Neural progenitor cell (in vitro differentiated cells): ENCODE measurements at places on chromosomes 4 and X. TPM values are rescaled to one million over a fixed set of nuclear protein-coding genes. Genes with fewer than 3 reads are reported as not detected.
A peak's percentile ranks its signal among the peaks of the same experiment; 100 is the strongest.

GRCh38 chrX:88613338-88613737 is 133.7 kb upstream of the CPXCR1 start:
- DNase-seq, result peak; percentile 77

DNA sequence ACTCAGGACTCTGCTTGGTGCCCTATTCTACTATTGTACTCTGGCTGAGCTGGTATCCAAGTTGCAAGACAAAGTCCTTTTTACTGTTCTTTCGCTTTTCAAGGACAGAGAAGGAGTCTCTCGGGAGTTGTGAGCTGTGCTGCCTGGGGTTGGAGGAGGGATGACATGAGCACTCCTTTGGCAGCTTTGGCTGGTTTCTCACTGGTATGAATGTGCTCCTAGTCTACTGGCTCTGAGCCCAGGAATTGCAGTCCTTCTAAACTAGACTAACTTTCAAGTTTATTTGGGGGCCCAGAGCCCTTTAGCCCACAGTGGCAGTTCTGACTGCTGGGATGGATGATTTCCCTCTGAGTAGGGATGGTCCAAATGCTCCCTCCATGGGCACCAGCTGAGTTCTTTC is 997.1 kb downstream of the RAB28 start:
- DNase-seq, result no peak

- peak; percentile 40 for DNase-seq
Measured at GRCh38 chrX:80550722-80551121, 130.5 kb downstream of the TENT5D start.

TCEAL6 gene
- total RNA-seq, result not detected in 2 replicates

- no peak for DNase-seq
Measured at GRCh38 chr4:10028910-10029309, 7.6 kb upstream of the SLC2A9 start.

DNA sequence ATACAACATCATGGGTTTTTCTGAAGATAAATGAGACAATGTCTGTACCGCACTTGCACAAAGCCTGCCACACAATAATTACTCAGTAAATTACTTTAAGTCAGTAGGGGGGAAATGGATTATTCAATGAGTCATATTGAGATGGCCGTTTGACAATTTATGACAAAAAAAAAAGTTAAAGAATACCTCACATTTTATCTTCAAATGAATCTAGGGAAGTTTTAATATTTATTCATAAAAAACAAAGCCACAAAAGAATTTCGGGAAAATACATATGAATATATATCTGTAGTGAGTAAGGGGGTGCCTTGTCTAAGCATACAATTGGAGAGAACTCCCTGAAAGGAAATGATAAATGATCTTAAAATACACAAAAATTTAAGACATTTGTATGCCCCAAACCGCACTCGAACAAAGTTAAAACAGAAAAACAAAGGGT is 197.0 kb upstream of the SLC7A11 start:
- DNase-seq, result no peak

ZNF711 gene
- 34.7 and 55.4 TPM in 2 replicates for total RNA-seq

GRCh38 chr4:102129810-102130209 is 215.5 kb downstream of the SLC39A8 start:
- no peak for DNase-seq

DNA sequence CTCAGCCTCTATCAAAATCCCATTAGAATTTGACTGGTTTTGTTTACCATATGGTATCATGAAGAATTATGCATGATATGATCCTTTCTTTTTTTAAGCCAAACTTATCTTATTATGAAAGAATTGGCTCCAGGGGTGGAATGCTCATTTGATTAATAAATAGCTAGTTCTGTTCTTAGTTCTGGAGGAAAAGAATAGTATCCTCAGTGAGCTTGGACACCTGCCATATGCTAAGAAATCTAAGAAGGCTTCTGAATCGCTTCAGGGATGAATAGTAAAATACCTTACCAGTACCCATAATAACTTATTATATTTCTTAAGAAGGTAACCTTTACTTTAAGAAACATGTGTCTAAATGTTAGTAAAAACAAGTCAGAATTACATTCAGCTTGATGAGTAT is 803.6 kb downstream of the ADGRL3 start:
- DNase-seq, result no peak

- peak; percentile 61 for DNase-seq
Measured at GRCh38 chrX:5876984-5877596, 351.6 kb downstream of the NLGN4X start.

GRCh38 chr4:71050809-71051208 is 57.4 kb downstream of the DCK start:
- no peak for DNase-seq

DNA sequence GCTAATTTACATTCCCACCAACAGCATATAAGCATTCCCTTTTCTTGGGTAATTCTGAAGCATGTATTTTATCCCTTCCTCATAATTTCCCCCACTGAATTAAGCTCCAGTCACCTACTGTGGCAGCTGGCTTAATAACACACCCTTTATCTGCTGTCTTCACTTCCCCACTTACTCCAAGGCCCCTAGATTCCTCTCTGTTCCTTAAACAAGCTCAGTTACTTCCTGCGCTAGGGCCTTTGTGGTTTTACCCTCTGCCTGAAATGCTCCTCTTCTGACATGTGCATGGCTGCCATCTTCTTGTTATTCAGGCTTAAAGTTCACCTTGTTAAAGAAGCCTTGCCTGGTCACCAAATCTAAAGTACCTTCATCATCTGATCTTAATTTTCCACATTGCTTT is 47.2 kb upstream of the RPS6KA3 start:
- DNase-seq, result no peak

GRCh38 chr4:107468156-107468555 is 251.9 kb downstream of the PAPSS1 start:
- no peak for DNase-seq

RS1 gene
- not detected in 2 replicates for total RNA-seq

WDFY3 gene
- total RNA-seq, result 48.6 and 55.8 TPM in 2 replicates
